ENCODE measurements at places on chromosomes 2 and 18. TPM values are rescaled to one million over a fixed set of nuclear protein-coding genes. Genes with fewer than 3 reads are reported as not detected.

Gene EGR4
- not detected for total RNA-seq

Gene SP140
- total RNA-seq = not detected

Gene SULT1C4
- 2.6 TPM for total RNA-seq

Gene TEX44
- not detected for total RNA-seq

Gene GBX2
- not detected for total RNA-seq

Gene UNC80
- 2.4 TPM for total RNA-seq

All from sigmoid colon (tissue), 7 donors.